ENCODE measurements at places on chromosomes 4 and X.

DNA sequence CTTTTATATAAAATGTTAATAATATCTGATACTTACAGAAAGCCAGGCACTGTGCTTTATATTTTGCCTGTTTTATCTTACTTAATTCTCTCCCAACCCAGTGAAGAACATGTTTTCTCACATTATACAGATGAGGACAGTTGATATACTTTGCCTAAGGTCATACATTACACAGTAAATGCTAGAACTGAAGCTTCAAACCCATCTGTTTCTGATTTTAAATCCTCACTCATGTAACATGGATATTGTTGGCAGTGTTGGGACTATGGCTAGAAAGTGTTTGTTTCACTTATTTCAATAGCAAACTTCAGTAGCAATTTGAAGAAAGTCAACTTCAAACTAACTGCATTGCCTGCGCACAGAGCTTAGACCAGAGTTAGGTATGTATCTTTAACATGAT lies 57.4 kb downstream of the RAPGEF2 start:
- no peak for DNase-seq

DNA sequence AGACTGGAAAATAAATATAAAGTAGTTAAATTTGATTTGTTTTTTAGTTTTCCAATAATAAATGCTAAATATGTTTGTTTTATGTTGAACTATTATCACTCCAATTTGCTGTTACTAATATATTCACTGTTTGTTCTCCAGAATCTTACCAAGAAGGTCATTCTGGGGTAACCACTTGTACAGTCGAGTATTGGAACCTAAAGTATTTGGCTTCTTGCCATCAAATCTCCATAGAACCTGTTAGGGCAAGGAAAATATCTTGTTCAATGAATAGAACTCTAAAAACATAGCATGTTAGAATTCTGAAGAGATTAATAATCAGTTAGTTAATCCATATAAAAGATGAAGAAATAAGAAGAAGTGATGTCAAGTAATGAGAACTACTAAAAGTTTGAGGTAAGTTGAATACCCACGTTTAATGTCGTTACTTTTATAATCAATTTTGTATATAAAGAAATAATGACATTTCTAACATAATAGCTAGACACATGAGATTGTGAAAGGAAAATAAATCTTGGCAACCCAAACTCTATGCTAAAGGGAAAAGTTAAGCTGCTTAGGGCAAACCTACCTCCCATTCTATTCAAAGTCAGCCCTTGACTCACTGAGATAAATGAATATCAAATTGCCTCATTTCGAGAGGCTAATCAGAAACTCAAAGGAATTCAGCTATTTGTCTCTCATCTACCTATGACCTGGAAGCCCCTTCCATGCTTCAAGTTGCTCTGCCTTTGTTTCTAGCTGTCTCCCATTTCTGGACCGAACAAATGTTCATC lies 15.3 kb downstream of the UGT2B15 start:
- no peak for DNase-seq

- DNase-seq, result no peak
Observed at GRCh38 chrX:1140236-1140681, 72.2 kb downstream of the CRLF2 start.

DNA sequence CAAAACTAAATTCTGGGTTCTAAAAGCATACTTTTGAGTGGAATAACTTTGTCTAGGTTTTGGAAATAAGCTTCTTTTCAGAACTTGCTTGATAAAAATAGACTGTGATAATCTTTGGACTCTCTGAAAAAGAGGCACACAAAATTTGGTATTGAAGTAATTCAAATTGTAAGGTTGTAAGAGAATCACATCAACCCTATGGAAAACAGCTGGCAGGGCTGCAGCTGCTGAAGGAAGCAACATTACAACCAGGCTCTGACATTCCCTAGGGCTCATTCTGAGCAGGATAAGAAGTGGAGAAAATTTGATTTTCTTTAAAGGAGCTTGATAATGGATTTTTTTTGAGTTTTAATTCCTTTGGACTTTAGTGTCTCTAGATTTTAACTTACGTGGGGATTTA lies 147.6 kb downstream of the FSTL5 start:
- no peak for DNase-seq

DNA sequence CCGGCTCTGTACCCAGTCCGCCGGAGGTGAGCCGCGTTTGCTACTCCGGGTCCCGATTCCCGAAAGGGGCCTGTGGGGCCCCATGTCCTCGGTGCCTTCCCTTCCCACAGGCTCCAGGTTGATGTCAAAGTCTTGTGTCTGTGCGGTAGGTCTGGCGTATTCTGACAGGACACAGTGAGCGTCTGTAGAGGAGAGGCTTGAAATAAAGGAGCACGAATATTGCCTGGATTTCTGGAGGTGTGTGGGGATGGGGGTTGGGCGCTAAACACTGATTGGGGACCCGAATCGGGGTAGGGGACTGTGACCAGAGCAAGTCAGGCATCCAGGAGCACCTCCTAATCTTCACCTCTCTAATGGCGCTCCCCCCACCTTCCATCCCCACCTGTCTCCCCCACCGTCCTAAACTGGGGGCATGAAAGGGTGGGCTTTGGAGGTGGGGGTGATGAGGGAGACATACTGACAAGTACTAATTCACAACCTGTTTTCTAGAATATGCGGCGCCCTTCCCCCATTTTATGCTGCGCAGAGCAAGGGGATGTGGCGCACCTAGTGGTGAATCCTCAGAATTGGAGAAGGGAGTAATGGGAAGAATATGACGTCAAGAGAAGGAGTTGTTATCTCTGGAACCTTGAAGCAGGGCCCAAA lies 855 bp downstream of the GPRASP2 start:
- DNase-seq, result peak; percentile 49
